NCI-H526 (cell line): ENCODE measurements at places on chromosomes 7 and 10.

- DNase-seq, result no peak
These were observed 1264.1 kb upstream of the AUTS2 start for GRCh38 chr7:68334216-68334615.

DNA sequence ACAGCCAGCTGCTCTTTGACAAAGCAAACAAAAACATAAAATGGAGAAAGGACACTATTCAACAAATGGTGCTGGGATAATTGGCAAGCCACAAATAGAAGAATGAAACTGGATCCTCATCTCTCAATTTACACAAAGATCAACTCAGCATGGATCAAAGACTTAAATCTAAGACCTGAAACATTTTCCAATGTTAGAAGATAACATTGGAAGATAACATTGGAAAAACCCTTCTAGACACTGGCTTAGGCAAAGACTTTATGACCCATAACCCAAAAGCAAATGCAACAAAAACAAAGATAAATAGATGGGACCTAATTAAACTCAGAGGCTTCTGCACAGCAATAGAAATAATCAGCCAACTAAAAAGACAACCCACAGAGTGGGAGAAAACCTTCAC lies 425.7 kb upstream of the SEMA3D start:
- DNase-seq, result no peak

- DNase-seq, result no peak
These were observed 27.2 kb downstream of the CACNA2D1 start for GRCh38 chr7:82416402-82416801.

GRCh38 chr7:31991846-31992245 lies 78.4 kb downstream of the PDE1C start:
- no peak for DNase-seq

DNA sequence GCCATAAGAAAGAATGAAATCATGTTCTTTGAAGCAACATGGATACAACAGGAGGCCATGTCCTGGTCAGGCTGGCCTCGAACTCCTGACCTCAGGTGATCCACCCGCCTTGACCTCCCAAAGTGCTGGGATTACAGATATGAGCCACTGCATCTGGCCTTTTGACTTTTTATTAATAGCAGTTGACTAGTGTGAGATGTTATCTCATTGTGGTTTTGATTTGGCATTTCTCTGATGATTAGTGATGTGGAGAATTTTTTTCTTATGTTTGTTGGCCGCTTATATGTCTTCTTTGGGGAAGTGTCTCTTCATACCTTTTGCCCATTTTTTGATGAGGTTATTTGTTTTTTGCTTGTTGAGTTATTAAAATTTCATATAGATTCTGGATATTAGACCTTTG lies 400.9 kb downstream of the SUGCT start:
- no peak for DNase-seq

DNA sequence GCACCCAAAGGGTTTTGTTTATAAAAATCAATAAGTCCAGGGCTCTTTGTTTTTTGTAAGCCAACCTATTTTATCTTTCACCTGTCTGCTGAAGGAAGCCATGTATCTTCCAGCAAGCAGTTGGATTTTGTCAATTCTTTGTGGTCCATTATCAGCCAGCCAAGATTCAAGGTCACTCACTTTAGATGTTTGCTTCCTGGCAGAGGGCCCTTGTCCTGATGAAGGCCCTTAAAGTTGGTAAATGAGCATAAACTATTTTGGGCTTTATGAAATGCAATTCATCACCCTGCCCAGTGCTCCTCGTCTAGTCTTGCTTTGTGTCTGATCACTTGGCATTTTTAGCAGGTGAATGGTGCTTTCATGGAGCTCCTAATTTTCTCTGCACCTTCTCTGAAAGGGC lies 1004.2 kb downstream of the GRID1 start:
- DNase-seq, result no peak

- no peak for DNase-seq
These were observed 2.8 kb upstream of the AHCYL2 start for GRCh38 chr7:129222064-129222463.

DNA sequence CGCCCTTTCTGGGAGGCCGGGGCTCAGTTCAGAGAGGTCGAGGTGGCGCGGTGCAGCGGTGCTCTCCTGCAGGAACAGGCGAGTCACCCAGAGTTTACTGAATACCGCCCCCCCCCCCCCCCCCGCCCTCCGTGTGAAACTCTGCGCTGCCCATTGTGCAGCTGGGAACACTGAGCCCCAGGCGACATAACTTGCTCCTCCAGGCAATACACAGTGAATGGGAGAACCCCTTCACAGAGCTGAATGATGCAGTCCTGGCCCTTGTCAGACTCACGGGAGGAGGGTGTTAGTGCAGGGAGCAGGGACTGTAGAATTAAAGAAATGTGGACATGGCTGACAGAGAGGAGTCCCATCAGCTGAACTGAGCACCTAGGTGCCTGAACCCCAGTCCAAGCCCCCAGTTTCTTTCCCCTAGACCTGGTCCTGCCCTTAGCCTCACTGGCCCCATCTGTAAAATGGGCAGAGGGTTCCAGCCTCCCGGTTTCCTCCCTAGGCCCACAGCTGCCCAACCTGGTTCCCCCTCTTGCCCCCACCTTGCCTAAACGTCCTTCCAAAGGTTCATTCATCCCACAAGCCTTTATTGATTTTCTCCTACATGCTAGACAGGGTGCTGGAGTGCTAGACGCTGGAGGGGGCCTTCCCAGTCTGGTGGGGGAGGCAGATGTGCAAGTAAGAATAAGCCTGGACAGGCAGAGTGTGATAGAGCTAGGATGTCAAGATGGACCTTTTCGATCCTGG lies 869 bp upstream of the LOXL4 start:
- no peak for DNase-seq

DNA sequence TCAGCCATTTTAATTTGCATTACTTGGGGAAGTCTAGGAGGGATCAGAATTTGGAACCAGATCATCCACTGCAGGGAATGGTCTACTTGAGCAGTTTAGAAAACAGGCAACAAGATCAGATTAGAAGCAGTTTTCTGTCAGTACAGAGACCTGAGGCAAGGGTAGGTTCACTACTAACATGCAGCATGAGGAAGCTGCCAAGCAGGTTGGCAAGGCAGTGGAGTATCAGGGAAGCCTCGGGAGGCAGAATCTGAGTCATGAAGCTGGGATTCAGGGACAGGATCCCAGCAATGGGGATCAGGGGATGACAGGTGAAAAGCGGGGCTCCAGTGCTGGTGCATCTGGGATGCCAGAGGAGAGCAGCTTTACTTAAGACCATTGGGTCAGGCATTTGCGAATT lies 28.1 kb downstream of the ENO4 start:
- DNase-seq, result no peak

DNA sequence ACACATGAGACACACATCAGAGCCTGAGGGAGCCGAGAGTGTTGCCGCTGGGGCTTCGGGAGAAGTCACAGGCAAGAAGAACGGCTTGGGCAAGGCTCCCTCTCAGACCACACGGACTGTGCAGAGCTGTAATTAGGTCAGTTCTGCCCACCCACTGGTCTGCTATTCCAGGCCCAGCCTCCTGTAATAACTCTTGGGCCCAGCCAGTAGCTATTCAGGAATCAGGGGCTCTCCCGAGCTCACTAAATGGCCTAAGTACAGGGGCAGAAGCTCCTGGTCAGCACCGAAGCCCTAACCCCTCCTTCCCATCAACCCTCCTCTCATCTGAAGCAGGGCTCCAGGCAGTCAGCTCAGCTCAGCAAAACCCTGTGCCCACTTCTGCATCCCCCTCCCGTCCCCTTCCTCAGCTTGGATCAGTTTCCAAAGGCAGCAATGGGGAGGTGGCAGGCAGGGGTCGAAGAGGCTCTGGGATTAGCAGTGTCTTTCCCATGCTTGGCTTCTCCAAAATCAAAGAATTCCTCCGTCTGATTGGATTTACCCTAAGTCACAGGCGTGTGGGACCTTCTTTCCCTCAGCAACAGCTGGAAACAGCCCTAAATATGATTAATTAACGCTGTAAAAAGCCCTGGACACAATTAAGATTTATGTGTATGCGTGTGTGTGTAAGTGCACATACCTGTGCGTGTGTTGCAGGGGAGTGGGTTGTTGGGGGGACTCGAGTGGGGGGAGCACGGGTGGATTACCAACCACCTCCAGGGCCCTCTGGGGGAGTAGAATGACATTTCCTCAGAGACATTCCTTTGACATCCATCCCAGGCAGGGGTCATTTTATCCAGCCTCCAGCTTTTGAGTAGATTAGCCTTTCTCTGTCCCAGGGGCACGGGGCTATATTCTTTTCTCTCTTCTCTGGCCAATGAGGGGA lies 48.4 kb upstream of the BTRC start:
- DNase-seq, result no peak

DNA sequence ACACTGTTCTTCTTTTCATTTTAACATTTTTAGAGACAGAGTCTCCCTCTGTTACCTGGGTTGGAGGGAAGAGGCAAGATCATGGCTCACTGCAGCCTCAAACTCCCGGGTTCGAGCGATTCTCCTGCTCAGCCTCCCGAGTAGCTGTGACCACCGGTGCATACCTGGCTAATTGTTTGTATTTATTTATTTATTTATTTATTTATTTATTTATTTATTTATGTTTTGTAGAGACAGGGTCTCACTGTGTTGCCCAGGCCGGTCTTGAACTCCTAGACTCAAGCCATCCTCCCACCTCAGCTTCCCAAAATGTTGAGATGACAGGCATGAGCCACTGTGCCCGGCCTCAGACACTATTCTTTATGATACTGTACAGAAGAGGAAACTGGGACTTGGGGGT lies 1176.6 kb upstream of the AUTS2 start:
- DNase-seq, result no peak

DNA sequence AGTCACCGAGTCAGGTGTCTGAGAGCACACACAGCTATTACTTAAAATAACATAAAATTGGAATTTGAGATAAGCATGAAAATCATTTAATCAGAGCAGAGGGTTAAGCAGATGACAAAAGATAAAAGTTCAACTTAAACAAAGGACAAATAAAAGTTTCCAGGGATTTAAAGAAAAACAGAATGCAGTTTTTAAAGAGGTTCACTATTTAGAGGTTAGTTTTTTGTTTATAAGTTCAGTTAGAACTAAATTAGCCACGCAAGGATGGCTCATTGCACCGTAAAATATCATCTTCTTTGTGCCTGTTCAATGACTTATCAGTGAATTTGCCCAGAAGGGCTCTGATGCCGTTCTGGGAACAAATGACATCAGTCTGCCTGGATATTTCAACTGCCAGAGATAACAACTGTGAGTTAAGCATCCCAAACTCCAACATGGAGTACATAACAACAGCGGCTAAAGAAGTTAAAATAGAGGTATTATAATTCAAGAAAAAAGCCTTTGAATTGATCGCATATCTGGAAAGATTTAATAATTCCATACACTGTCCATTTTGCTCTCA lies 107.8 kb downstream of the ANK3 start:
- DNase-seq, result no peak

- DNase-seq, result no peak
These were observed 97.1 kb upstream of the TMEM168 start for GRCh38 chr7:112887337-112887736.

- no peak for DNase-seq
These were observed 461.1 kb upstream of the NRP1 start for GRCh38 chr10:33795529-33795928.

- DNase-seq, result no peak
These were observed 41.2 kb upstream of the PLPP4 start for GRCh38 chr10:120415709-120416330.

GRCh38 chr7:50471970-50472369 lies 21.8 kb upstream of the FIGNL1 start:
- DNase-seq, result no peak

- no peak for DNase-seq
These were observed 653.8 kb downstream of the ANKRD7 start for GRCh38 chr7:118878336-118878735.

DNA sequence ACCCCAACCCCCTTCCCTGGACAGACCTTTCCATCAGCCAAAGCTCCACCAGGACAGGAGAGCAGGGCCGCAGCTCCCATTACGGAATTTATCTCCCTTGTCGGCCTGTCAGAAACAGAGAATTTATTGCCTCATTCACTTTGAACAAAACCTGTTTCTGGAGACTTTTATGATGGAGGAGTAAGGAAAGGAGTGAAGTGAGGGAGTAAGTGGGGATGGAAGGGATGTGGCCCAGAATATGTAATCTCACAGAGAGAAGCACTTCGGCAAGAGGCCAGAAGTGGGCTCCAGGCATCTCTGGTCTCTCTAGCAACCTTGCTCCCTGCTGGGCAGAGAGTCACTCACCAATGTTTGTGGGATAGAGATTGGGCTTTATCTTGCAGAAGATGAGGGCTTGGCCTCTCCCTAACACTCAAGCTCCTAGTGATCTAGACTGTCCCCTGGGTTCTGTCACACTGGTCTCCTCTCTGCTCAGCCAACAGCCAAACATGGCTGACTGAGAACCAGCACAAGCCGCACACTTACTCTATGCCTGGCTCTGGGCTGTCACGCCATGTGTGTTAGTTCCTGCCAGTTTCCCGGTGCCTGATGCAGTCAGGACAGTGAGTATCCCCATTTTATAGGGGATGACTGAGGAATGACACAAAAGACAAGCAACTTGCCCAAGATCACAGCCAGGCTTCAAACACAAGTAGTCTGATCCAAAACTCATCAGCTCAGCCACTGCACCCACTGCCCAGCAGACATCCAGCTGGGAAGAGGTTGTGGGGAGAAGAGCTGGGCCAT lies 149.4 kb upstream of the ZMIZ1 start:
- no peak for DNase-seq
